ENCODE measurements at places on chromosomes 2 and 18. TPM values are rescaled to one million over a fixed set of nuclear protein-coding genes. Genes with fewer than 3 reads are reported as not detected.

GRCh38 chr2:241009601-241010530 lies 11.4 kb downstream of the SNED1 start:
- ATAC-seq, result peak; percentile 76

CD28 gene
- total RNA-seq, result 382 TPM

DNA sequence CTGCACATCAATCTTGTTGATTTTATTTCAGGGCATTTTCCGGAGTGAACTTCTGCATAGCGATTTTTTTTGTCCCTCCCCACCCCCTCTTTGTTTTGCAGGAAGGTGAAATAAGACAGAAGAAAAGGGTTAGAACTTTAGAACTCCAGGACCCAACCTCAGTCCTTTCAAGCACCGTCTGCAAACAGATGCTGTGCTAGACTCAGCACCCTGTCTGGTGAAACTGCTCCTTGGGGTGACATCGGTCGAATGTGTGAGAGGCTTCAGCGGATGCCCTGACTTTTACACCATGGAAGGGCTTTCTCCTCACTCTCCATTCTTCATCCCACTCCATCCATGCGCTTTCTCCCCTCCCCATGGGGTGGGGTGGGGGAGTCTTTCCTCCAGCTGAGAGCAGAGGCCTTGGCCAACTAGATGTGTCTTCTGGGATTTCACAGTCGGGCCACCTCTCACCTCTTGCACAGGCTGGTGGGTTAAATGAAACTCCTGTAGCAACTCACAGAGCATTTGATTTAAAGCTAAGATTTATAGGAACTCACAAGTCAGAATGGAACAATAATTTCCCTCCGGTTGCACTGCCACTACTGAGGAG lies 43.3 kb upstream of the EDAR start:
- peak; percentile 33 for ATAC-seq

DNA sequence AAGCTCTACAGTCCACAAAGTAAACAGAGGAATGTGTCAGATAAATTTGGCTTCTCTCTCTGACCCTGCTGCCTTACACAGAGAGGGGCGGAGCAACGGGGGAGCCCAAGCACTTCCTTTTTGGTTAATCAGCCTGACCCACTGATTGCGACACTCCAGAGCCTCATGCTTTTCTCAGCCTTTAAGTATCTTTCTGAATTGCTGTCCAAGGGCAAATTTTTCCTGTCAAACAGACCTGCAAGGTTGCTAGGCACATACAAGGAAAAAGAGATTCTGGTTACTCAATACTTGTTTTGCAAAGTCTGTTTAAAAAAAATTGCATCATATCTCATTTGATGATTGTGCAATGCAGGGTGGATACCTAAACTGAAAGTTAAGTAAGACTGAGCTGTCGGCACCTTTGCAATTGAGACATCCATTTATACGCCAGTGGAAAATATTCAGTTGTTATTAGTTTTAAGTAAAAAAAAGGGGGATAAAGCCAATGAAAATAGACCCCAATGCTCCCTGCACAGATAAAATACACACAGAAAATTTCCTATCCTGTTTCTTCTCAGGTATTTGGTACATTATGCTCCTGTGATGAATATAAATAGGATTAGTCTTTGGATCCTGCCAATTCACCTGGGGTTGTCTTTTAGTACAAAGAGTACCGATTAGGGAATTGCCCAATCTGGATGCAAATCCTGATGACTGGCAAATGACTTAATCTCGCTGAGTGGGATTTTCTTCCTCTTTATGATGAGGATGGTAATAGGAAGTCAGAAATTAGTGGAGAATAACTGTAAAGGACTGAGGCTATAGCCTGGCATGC lies 260.2 kb upstream of the TRIB2 start:
- peak; percentile 96 for ATAC-seq

DNA sequence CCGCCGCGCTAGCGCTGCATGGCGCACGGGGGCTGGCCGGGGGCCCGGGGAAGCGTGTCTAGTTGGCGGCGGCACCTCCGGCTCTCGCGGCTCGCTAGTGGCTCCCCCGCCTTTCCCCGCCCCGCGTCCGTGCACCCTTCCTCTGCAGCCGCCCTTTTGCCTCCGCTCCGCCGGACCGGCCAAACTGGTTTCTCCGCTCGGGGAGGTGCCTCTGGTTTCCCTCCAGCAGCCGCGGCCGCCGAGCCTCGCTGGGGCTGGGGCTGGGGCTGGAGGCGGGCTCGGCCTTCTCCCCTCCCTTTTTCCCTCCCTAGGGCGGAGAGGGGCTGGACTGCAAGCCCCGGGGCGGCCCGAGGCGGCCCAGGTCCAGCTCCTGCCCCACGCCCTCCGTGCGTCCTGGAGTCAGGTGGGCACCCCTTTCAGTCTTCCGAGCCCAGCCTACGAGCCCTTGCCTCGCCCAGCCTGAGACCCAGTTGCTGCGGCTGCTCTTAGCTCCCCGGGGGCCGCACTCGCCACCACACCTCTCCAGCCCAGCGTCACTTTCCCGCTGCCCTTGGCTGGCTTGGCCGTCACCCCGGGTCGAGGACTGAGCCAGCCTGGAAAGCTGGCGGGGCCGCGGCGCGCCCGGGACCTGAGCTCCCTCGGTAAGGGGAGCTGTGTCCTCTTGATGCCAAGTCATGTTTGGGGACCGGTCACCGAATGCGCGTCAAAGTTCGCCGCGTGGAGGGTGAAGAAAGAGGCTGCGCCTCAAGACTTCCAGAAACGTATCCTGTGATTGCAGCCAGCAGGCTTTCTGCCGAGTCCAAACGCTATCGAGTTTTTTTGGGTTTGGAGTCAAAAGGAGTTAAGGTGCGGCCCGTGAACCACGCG lies at the start of gene ATP8B1:
Gene ATP8B1 (minus strand): TSS at position 213 of the 867 bp plus-strand sequence. CDS start 71,508 bp downstream, outside the sequence.
- no peak for ATAC-seq

DNA sequence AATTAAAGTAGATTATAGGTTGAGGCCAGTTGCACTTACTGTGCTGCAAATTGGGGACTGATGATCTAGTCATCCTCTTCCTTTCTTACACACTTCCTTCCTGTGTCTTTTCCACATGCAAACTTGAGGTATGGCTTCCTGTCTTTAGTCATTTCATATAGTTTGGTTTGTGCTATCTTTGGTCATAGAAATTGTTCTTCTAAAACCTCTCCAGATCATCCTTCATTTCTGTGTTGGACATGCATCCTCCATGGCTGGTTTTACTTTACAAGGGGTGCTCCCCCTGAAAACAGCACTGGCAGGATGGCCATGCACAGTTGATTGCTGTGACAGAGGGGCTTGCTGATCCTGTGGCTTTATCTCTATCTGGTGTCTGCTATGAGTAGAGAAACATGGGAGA lies 36.5 kb downstream of the MGAT5 start:
- peak; percentile 76 for ATAC-seq

DNA sequence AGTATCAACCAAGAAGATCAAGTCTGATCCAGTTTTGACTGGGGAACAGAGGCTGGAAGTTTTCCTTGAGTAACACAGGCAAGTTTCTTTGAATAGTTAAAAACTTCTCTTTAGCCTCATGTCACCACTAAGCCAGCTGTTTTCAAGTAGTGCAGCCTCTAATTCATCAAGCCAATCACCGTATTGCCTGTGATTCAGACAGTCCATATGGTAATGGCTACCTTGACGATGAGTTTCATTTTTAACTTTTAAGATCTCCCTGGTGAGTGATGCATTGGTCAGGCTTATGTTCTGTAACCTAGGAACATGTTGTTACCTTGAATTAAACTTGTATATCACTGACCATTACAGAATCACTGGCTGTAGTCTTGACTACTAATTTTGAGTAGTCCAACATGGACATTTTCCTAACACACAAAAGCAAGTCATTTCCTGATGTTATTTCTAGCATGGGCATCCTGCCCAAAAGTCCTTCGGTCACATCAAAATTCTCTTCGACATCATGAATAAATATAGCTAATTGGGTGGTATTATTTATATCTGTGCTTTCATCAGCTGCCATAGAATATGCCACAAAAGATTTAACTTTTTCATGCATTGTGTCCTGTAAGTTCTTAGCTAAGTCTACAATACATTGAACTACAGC lies 238.8 kb upstream of the GCFC2 start:
- no peak for ATAC-seq

DNA sequence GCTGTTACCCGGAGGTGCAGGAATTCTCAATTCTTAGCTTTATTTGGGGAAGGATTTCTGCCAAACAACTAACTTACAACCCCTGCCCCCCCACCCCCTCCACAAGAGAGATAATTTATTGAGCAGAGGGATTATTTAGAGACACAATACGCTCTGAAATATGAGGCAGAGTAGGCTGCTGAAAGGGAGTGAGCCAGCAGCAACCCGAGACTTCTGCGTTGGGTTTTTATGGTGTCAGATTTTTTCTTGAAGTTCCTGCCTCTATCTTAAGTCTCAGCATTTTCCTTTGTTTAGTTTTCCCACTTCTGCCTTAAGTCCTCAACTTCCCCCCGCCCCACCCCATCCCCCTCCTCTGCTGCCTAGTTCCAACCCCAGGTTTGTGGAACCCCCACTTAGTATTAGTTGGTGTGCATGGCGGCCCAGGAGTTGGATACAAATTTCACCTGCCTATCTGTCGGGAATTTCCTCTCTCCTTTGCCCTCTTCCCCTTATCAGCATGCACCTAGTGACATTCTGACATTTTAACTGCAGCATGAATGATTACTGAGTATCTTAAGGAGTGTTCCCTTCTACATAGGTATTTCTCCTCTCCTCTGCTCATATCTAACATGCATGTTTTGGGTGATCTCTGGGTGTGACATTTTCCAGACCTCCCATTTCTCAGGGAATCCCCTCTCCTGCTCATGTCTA lies 1635.9 kb upstream of the LRRTM1 start:
- no peak for ATAC-seq

CRACDL gene
- total RNA-seq, result 0.16 TPM

DSC3 gene
- total RNA-seq, result not detected

DNA sequence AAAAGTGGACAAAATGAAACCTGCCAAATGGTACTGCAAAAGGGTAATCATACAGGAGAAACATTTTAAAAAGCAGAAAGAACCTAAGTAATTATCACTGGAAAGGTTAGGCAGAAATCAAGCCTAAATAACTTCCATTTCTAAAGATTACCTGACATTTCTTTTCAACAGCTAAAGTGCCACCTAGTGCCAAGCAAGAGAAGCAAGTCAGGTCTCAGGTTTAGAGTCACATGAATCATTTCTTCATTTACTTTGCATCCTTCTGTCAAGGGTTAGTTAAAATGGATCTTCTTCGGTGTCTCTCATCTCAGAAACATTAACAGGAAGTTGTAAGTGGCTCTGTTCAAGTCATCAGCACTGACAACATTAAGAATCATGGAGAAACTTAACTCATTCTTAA lies 90.3 kb downstream of the AKAIN1 start:
- ATAC-seq, result no peak

DNA sequence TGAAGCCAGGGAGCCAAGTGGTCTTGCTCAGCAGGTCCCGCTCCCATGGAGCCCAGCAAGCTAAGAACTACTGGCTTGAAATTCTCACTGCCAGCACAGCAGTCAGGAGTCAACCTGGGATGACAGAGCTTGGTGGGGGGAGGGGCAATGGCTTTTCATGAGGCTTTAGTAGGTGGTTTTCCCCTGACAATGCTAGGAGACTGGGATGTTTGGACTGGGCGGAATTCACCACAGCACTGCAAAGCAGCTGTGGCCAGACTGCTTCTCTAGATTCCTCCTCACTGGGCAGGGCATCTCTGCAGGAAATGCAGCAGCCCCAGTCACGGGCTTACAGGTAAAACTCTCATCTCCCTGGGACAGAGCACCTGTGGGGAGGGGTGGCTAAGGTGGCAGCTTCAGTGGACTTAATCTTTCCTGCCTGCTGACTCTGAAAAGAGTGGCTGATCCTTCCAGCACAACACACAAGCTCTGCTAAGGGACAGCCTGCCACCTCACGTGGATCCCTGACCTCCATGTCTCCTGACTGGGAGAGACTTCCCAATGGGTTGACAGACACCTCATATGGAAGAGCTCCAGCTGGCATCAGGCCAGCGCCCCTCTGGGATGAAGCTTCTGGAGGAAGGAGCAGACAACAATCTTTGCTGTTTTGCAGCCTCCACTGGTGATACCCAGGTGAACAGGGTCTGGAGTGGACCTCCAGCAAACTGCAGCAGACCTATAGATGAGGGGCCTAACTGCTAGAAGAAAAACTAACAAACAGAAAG lies 349.7 kb upstream of the ST6GAL2 start:
- no peak for ATAC-seq

NCKAP5 gene
- total RNA-seq, result not detected

ARHGEF33 gene
- 0.58 TPM for total RNA-seq

- ATAC-seq, result no peak
Observed at GRCh38 chr2:217993138-217993537, 9.7 kb downstream of the TNS1 start.

DNA sequence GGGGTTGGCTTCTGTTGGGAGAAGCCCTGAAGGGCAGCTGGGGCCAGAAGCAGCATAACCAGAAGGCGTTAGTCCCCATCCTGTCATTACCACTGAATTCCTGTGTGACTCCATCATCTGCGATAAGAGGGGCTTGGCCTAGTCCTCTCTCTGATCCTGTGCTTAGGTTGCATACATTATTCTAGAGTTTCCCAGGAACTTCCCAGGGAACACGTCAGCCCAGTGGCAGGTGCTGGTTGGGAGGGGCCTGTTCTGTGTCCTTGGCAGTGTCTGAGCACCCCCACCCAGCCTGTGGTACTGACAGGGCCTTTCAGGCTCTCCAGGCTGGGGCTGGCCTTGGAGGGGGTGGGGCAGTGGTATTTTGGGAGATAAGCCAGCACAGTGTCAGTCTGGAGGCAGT lies 4.5 kb upstream of the TOGARAM2 start:
- no peak for ATAC-seq

DNA sequence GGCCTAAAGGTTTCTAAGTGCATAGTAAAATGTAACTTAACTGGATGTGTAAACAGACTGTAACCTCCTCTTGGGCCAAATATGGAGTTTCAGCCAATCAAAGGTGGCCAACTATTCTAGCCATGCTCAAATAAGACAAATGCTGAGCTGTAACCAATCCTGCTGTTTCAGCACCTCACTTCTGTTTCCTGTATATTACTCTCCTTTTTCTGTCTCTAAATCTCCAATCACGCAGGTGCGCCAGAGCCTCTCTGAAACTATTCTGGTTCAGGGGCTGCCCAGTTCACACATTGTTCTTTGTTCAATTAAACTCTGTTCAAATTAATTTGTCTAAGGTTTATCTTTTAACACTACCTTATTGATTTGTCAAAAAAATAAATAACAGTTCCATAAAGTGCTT lies 532.7 kb upstream of the DCC start:
- ATAC-seq, result no peak

GRCh38 chr2:191115391-191115790 lies 35.4 kb downstream of the STAT4 start:
- peak; percentile 74 for ATAC-seq

MAPK4 gene
- not detected for total RNA-seq

GRCh38 chr18:46134920-46135675 lies 30.9 kb downstream of the HAUS1 start:
- no peak for ATAC-seq

NEU4 gene
- 1.1 TPM for total RNA-seq

GRCh38 chr2:165778187-165778556 lies 15.9 kb downstream of the GALNT3 start:
- ATAC-seq, result no peak
